ENCODE measurements at places on chromosomes 1 and 21.
A peak's percentile ranks its signal among the peaks of the same experiment; 100 is the strongest.

- no peak for DNase-seq
Observed at GRCh38 chr1:88698764-88699163, 14.7 kb downstream of the PKN2 start.

- no peak for DNase-seq
Observed at GRCh38 chr1:215040190-215040589, 42.3 kb upstream of the KCNK2 start.

DNA sequence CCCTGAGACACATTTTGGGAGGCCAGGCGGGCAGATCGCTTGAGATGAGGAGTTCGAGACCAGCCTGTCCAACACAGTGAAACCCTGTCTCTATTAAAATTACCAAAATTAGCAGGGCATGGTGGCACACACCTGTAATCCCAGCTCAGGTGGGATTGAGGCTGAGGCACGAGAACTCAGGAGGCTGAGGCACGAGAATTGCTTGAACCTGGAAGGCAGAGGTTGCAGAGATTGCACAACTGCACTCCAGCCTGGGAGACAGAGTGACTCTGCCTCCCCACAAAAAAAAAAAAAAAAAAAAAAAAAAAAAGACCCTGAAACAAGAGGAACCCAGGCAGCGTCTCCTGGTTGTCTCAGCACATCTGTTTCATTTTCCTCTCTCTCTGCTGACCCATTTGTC, 24.2 kb downstream of the PGM1 start:
- DNase-seq: no peak

GRCh38 chr1:214983126-214983869, 99.2 kb upstream of the KCNK2 start:
- DNase-seq: no peak

- no peak for DNase-seq
Observed at GRCh38 chr1:213685992-213686582, 301.7 kb upstream of the PROX1 start.

GRCh38 chr21:41612674-41613532, 104.9 kb upstream of the TMPRSS2 start:
- peak; percentile 76 for DNase-seq

GRCh38 chr1:86940599-86940998, 26.2 kb downstream of the HS2ST1 start:
- no peak for DNase-seq

DNA sequence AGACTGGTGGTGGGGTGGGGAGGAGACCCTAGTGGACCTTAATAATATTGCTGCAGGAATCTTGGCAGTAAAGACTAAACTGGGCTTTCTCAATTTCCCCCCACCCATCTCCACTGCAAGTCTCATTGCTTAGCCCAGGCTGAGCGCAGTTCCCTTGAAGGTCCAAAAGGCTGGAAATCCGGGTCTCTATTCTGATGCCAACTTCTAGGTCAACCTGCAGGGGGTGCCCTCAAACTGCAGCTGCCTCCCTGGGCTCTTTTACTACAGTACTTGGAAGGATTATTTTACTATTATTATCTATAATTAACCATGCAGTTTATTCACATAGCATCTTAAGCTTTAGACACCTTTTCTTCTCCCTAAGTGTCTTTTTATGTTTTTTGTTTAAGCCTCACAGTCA, 85.4 kb upstream of the WARS2 start:
- no peak for DNase-seq

DNA sequence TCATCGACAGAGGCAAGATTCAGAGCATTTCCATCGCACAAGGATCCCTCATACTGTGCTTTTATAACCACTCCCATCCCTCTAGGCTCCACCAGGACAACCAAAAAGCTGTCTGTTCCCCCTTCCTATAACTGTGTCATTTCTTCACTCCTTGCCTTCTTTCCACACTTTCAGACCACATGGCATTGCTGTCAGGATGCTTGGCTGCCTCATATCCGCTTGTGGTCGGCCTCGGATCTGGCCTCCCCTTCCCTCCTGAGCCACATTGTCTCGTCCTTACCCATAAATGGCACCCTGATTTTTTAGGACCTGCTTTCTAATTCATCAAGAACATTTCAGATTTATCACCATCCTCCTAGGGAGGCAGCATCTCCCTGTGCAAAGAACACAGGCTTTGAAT, 80.5 kb downstream of the HIVEP3 start:
- no peak for DNase-seq

- DNase-seq: no peak
Observed at GRCh38 chr1:92538048-92538412, 51.3 kb upstream of the GFI1 start.

DNA sequence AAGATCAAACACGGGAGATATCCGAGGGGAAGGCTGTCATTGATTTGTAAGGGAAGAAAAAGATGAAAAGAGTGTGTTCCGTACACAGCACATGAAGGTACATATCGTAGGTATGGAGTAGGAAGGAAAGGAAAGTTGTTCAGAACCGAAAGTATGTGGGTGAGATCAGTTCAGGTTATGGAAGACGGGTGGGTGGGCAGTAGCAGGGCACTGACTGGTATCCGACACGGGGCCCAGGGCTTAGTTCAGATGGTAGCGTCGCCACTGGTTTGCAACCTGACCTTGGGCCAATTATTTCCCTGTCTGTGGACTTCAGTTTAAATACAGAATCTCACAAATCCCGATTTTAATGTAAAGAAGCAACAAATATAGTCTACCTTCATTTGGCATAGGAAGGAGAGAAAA, 27.8 kb upstream of the A3GALT2 start:
- no peak for DNase-seq

DNA sequence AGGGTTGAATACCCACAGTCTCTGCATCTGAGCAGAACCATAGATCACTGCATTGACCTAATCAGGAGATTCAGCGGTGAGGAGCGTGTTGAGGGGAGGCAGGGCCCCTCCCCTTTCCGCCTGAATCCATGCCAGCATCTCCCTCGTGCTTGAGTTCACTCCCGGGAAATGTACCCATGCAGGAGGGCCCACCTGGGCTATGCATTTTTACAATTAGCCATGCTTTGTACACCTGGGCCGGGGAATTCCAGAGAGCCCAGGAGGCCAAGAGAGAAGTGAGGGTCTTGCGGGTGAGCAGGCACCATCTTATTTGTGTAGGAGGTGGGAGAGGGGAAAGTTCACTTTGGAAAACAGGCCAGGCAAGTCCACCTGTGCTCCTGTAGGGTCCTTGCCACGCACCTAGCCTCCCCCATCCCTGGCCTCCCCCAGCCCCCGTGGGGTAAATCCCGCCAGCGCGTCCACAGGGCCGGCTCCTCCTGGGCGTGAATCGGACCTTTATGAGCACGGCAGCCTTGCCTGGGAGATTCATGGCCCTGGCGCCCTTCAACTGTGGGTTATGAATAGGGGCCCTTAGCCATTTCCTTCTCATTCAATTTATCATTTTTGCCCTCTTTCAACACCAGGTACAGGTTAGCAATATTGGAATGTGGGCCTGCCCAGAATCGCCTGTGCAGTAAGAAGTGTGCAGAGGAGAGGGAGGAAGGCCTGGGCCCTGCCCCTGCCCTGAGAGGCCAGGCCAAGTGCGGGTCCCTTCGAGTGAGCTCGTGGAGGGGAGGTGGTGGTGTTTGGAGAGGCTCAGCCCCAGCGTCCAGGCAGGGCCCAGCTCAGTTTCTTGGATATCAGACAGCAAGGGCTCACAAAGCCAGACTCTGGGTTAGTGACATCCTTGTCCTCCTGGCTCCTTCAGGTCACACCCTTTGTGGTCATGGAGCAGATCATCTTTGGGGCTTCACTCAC, 84.4 kb upstream of the ACTRT2 start:
- no peak for DNase-seq

- no peak for DNase-seq
Observed at GRCh38 chr21:38825921-38826320, 20.2 kb downstream of the ETS2 start.

- no peak for DNase-seq
Observed at GRCh38 chr1:212489284-212489859, 56.7 kb downstream of the NENF start.
